ENCODE measurements at places on chromosomes 1 and 21.

DNA sequence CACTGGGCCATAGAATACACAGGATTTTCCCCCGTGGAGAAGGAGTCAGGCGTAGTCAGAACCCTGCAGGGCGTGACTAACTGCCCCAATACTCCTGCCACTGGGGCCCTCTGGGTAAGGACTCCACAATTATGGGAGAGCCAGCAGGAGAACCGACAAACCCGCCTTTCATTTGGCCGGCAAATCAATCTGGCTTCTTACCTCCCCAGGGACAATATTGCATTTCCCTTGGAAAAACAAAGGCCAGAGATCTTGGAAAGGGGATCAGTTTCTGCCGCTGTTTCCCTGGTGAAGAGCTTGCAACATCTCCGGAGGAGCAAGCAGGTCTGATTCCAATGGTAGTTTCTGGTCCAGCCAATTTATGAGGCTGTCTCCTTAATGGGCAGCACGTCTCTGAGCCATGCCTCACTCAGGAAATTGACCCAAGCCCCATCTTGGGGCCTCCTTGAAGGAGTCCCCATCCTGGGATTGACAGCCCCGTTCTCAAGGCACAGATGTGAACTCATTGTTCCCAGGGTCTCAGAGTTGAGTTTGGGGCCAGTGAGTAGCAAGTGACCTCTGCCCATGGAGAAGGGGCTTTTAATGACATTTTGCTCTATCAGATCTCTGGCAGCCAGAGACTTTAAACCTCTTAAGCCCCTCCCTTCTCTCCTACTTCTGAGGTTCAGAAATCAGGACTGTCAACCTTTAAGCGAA is 4.3 kb downstream of the TRABD2B start:
- no peak for DNase-seq

DNA sequence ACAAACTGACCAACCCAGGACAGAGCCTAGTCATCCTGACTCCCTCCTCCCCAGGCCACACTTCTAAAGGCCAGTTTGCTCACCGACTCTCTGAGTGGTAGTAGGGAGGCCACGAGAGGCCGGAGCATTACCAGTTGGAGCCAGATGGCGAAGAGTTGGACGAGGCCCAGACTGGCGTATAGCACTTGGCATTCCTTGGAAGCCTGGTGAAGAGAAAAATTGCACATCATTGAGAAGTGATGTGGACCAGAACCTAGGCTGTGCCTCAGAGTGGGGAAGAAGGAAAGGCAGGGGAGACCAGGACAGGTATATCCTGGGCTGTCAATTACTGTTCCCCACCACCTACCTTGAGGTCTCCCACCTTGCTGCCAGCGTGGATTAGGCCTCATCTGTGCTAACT is 12.2 kb downstream of the PABPC4 start:
- no peak for DNase-seq

DNA sequence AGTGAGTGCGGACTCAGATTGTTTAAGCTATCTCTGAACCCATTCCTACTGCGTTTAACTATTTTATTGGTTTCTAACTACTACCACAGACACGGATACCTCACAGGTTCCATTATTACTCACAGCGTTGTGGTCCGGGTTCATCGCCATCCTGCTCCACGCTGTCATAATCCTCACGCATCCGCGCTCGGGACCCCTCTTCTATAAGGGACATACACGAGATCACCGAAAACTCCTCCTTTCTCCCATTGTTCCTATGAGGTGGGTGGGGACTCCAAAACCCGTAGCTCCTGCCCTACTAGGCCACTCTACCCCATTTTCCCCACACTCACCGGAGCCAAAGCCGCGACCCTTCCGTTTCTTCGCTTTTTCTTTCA is 610 bp downstream of the RBM8A start:
- no peak for DNase-seq

GRCh38 chr1:7915826-7916500 is 24.7 kb downstream of the TNFRSF9 start:
- no peak for DNase-seq

DNA sequence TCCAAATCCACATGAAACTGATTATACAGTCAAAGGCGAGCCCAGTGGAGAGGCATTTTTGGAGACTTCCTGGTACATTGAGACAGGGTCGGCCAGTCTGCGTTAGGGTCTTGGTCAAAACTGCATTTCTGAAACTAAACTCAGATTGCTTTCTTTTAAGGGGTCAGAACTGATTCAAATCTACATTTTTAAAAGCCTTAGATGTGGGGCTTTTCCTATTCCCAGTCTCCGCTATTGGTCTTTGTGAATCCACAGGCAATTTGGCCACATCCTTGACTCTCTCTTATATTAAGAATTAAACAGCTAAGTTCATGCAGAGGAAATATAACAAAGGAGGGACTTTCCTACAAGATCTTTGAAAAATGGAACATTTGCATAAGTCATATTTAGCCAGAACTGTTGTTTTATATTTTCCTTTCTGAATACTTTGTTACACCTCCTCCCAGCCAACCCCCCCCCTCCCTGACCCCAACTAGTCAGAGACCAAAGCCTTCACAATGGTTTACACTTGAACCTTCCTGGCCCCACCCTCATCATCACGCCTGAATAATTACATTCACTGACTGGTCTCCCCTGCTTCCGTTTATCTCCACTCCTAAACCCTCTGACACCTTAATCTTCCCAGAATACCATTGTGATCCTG is 30.9 kb downstream of the SELL start:
- no peak for DNase-seq

GRCh38 chr1:218926631-218927030 is 247.0 kb upstream of the LYPLAL1 start:
- DNase-seq: no peak

- DNase-seq: peak; percentile 48
Measured at GRCh38 chr1:56676571-56677035, 31.5 kb downstream of the PRKAA2 start.

DNA sequence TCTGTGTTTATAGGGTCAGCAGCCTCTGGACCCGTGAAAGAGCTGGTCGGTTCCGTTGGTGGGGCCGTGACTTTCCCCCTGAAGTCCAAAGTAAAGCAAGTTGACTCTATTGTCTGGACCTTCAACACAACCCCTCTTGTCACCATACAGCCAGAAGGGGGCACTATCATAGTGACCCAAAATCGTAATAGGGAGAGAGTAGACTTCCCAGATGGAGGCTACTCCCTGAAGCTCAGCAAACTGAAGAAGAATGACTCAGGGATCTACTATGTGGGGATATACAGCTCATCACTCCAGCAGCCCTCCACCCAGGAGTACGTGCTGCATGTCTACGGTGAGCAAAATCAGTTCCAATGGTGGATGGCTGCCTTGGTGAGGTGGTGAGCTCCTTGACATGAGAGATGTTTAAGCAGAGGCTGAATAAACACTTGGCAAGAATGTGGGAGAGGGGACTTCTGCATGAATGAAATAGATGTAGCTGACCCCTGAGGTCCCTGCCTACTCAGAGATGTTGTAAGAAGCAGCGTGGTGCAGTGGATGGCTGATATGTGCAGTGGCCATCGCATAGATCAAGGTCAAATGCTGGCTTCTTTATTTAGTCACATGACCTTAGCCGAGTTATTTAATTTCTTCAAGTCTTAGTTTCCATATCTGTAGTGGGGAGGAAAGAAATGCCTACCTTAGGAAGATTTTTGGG is 9.3 kb downstream of the SLAMF7 start:
- DNase-seq: peak; percentile 21

DNA sequence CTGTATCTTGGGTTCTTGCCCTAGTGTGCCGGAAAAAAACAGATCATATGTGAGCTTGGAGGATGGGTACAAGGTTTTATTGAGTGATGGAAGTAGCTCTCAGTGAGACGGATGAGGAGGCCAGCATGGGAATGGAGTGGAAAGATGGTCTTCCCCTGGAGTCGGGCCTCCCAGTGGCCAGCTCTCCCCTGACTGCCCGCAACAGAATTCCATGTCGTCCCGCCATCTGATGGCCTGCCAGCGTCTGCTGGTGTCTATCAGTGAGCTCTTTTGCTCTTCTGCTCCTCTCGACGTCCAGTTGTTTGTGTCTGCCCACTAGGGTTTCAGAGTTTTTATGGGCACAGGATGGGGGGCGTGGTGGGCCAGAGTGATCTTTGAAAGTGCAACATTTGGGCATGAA is 315.2 kb upstream of the BRINP3 start:
- no peak for DNase-seq

GRCh38 chr1:54027848-54028247 is 9.9 kb upstream of the LDLRAD1 start:
- no peak for DNase-seq

GRCh38 chr21:42317341-42317741 is 2.1 kb upstream of the TFF3 start:
- no peak for DNase-seq

GRCh38 chr1:172867216-172867818 is 183.4 kb downstream of the TNFSF18 start:
- no peak for DNase-seq

- DNase-seq: no peak
Measured at GRCh38 chr1:172469717-172470116, 25.8 kb upstream of the PIGC start.

- peak; percentile 75 for DNase-seq
Measured at GRCh38 chr1:15272009-15272781, 25.2 kb downstream of the FHAD1 start.

GRCh38 chr1:150056407-150056806 is 11.2 kb upstream of the VPS45 start:
- no peak for DNase-seq

GRCh38 chr1:245965398-245965797 is 541.7 kb downstream of the SMYD3 start:
- no peak for DNase-seq

DNA sequence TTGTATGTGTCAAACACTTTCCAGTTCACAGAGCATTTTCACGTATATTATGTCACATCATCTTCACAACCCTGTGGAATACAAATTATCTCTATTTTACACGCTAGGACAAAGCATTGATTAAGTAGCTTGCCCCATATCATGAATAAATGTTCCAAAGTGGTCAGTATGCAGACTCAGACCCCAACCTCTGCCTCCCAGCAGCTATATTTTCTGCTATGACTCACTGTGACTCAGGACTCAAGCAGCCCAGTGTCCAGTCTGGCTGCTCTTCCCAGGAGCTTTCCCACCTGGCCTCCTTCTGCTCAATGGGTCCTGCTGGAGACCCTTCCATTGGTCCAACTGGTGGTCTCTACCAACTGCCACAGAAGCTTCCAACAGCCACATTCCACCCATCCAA is 56.0 kb upstream of the RAP1A start:
- peak; percentile 67 for DNase-seq

GRCh38 chr1:212608959-212609700 is 569 bp downstream of the ATF3 start:
- peak; percentile 24 for DNase-seq

- no peak for DNase-seq
Measured at GRCh38 chr1:151482017-151482416, 22.7 kb upstream of the POGZ start.

GRCh38 chr1:218771931-218772330 is 401.7 kb upstream of the LYPLAL1 start:
- DNase-seq: no peak

GRCh38 chr1:47225430-47226100 is 6.5 kb downstream of the TAL1 start:
- DNase-seq: no peak

GRCh38 chr1:12305377-12305776 is 75.5 kb downstream of the VPS13D start:
- DNase-seq: no peak

GRCh38 chr1:27614625-27615344 is 10.8 kb upstream of the AHDC1 start:
- DNase-seq: no peak

DNA sequence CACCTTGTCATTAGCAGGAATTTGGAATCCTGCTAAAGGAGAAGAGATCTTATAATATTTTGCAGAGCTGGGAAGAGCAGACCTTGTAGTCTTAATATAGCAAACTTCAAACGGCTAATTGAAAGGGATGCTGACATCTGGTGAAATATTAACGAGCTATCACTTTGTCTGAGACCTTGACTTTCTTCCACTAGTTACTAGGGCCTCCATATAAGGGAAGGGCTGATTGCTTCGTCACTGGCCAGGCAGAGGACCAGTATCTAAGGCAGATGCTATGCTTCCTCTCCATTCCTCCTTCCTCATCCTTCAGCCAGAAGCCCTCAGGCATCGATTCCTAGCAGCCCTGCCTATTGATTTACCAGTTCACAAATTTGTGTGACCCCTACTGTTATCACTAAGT is 6.0 kb upstream of the VTCN1 start:
- DNase-seq: no peak

GRCh38 chr1:57470036-57470435 is 46.2 kb upstream of the DAB1 start:
- no peak for DNase-seq

DNA sequence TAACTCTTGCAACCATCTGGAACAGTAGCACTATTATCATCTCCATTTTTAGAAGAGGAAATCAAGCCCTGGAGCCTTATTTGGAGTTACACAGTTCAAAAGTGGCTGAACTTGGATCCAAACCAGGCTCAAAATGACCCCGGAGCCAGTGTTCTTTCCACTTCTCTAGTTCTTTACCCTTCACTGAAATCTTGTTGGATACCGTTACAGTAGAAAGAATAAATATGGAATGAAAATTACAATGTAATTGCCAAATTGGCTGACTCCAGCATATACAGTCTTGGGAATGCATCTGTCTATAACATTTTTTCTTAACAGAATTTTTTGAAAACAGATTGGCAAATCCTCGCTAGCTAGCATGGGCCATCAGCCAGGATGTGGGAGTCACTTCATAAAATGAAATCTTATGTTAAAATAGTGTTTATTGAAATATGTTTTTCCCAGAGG is 261.4 kb downstream of the CTH start:
- DNase-seq: no peak

DNA sequence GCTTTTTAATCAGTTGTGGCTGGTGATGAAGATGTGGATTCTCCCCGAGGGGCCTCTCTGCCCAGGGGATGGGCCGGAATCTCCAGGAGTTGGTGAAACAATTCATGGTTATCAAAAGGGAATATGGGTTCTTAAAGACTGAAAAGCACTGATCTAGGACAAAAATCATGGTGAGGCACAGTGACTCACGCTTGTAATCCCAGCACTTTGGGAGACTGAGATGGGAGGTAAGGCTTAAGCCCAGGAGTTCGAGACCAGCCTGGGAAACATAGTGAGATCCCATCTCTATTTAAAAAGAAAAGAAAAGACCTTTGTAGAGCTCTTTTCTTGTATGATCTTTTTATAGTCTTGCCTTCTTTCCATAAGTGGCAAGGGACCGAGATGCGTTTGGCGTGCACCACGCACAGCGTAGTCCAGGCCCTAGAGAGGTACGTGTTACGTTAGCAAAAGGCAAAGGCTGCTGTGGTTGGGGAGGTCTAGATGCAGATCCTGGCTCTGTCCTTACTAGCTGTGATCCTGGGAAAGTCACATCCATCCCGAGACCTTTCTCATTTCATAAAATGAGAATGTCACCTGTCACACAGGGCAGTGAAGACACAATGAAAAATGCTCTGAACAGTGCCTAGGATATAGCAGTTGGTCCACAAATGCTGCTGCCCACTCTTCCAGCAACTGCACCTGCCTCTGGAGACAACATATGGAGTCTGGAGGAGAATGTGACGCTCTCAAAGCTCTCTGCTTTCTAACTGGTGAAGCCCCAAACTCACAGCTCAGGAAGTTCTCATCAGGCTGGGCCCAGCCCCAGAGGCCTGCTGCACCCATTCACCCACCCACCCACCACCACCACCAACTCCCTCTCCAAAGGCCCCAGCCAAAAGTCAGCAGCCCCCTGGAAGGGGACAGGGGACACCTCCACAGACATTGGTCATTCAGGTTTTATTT is 54.8 kb downstream of the KIF21B start:
- peak; percentile 20 for DNase-seq
